Fibroblast of lung (primary cell): ENCODE measurements at places on chromosomes 2 and 18. TPM values are rescaled to one million over a fixed set of nuclear protein-coding genes. Genes with fewer than 3 reads are reported as not detected.

DNA sequence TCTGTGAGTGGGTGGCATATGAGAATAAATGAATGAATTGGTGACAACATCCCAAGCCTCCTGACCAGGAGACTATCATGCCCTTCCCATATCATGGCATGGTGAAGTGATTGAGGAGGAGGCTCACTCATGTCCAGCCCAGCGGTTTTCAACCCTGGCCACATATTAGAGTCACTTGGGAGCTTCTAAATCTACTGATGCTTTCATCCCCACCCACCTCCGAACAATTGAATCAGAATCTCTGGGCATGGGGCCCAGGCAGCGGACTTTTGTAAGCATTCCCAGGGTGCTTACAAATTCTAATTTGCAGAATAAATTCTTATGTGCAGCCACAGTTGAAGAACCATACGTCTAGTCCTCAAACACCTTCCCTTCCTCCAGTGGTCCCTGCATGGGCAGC is 81.7 kb upstream of the SEC11C start:
- peak; percentile 19 for DNase-seq

DNA sequence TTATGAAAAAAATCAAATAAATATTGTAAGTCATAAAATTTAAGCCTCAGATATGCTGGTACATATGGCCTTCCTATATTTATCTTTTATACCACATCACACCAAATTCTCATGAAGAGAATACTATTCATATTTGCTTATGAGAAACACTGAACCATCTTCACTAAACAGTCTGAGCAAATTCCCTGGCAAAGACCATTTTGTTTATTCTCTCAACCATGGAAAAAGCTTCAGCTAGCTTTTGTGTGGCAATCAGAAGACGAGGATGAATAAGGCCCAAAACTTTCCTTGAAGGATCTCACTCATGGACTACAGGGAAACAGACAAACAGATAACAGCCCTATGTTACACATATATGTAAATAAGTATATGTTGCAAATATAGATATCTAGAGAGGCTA is 252.1 kb downstream of the TMX3 start:
- no peak for DNase-seq

DNA sequence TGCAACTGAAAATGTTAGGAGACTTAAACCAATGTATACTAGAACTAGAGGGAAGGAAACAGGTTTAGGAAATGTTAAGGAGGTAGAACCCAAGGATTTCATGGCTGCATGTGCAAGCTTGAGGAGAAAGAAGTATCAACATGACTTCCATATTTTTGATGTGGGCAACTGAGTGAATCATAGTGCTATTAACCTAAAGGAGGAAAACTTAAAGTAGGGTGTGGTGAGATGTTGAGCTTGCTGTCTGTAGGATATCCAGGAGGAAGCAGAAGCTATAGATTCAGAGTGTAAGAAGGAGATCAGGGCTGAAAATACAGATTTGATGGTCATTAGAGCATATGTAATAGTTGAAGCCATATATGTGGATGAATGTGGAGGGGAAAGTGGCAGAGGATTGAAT is 31.5 kb downstream of the NDC80 start:
- DNase-seq, result no peak

- DNase-seq, result no peak
Measured at GRCh38 chr2:103788951-103789350, 1027.1 kb downstream of the TMEM182 start.

KIF3C gene
- total RNA-seq, result 9.0 and 13.0 TPM in 2 replicates

ATIC gene
- total RNA-seq, result 35.4 and 40.3 TPM in 2 replicates

FLACC1 gene
- total RNA-seq, result 1.0 and 1.3 TPM in 2 replicates
